ENCODE measurements at places on chromosomes 11 and 22.
A peak's percentile ranks its signal among the peaks of the same experiment; 100 is the strongest.

GRCh38 chr11:63767565-63768236 is 874 bp downstream of the ZFTA start:
- DNase-seq: peak; percentile 59

- DNase-seq: peak; percentile 19
These were observed at the start of gene FLRT1 for GRCh38 chr11:64035576-64035975. TSS of gene FLRT1 (plus strand) at chr11:64035931. CDS start at chr11:64116268, 80,337 bp downstream.

DNA sequence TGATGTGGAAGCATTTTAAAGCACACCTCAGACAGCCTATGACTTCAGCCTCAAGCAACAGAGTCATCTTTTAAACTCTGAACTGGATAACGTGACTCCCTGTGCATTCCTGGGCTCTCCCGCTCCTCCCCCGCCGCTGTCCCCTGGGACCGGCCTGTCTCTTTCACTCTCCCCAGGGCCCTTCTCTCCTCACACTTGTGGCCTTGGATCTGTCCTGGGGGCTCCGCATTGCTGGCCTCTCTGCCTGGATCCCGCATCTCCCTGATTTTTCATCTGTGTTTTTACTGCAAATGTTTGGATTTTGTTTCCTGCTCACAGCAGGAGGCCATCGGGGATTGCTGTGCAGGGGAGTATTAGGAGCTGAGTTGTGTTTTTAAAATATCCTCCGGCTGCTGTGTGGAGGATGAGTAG is 15.4 kb downstream of the C11orf24 start:
- DNase-seq: no peak

- no peak for DNase-seq
These were observed 55.3 kb downstream of the ZNF143 start for GRCh38 chr11:9516113-9516512.

DNA sequence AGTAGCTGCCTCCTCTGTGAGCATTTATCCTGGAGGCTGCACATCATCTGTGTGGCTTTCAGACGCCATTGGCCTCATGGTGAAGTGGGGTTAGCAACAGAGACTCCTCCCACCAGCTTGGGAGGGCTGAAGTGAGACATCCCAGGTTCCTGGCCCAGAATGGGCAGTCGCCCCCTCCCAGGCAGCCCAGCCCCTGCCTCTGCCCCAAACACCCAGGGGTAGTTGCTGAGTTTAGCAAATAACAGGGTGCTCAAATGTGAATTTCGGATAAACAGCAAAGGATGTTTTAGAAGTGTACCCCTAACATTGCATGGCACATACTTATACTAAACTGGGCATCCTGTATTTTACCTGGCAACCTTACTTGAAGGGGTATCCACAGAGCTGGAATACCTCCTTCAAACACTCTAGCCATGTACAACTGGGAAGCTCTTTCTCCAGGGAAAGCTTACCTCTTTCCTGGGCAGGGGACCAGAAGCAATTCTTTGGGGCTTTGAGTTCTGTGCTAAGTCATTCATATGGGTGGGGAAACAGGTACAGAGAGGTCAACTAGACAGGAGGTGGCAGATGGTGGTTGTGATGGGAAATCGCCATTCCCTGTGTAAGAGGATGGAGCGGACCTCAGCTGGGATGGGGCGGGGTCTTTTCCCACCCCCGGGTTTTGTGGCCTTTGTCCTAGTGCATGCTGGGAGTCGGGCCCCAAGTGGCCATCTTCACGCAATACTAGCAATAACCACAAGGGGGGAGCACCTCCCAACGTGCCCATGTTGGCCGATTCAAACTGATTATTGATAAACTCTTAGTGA is 19.3 kb downstream of the MTFP1 start:
- DNase-seq: peak; percentile 61

- no peak for DNase-seq
These were observed 951.5 kb downstream of the TBC1D22A start for GRCh38 chr22:47713941-47714340.

Data from MG63 (cell line).